ENCODE measurements at places on chromosomes 5 and 9.

GRCh38 chr5:33964132-33964700, 20.3 kb downstream of the SLC45A2 start:
- DNase-seq: no peak

GRCh38 chr9:90001747-90002146, 396.9 kb downstream of the GADD45G start:
- no peak for DNase-seq

DNA sequence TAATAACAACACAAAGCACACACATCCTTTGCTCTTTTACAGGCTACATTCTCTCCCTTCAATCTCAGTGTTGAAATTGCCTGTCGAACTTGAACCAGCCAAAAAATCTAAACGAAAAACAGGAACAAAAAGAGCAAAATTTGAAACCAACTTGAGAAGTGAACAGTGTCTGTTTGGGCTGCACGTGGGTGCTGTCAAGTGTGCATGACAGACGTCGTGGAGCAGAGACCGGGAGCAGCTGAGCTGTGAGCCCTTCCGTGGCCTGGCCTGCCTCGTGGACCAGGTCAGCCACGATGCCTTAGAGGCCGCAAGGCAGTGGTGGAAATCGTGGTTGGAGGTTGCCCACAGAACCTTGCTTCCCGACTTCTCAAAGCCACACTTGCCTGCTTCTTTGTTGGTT, 34.8 kb upstream of the DENND1A start:
- DNase-seq: no peak

DNA sequence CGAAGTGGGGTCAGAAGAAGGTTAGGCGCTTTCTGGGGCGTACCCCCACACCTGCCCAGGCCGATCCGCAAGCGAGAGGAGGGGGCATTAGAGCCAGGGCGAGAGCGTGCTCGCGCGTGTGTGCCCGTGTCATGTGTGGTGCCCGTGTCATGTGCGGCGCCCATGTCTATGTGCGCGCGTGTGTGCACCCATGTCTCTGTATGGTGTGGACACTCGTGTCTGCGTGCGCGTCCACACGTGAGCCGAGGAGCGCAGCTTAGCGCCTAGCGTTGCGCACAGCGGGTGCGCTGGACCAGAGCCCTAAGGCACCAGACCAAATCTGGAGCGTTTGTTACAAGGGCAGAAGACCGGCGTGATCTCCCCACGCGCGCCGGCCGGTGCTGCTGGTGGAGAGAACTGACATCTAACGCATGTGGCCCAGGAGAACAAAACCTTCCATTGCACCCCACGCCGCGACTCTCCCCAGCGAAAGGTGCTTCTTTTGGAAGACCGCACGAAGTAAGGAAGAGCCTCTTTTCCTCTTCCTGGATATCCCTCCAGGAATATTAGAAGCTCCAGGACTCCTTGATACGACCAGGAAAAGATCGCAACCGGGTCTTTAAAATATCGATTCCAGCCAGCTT, 644 bp downstream of the NIM1K start:
- DNase-seq: peak; percentile 15

DNA sequence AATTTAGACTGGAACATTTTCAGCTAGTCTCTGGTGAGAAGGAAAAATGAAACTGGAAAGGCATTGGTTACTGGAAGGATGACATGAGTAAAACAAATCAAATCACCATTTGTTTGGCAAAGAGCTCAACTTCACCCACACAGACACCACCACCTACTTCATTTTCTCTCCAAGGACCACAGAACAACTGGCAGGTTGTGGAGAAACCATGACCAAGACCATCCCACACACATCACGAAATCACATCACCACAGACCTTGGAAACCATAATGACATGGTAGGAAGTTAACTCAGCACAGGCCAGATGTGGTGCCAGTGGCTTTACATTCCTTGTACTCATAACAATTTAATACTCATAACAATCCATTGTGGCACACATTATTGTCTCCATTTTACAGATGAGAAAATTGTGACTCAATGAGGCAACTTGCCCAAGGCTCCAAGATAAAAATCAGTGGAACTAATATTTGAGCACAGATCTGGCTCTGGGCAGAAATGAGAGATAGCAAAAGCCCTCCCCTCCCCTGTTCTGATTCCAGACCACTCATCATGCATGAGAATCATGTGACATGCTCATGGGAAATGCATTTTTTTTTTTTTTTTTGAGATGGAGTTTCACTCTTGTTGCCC, 7.5 kb downstream of the OR1K1 start:
- no peak for DNase-seq

- DNase-seq: no peak
Observed at GRCh38 chr5:109318455-109319108, 91.2 kb downstream of the PJA2 start.

- DNase-seq: no peak
Observed at GRCh38 chr9:90642570-90643539, at the start of gene DIRAS2. DIRAS2 (minus strand) TSS chr9:90642824; CDS start chr9:90613827, 28,997 bp downstream.

DNA sequence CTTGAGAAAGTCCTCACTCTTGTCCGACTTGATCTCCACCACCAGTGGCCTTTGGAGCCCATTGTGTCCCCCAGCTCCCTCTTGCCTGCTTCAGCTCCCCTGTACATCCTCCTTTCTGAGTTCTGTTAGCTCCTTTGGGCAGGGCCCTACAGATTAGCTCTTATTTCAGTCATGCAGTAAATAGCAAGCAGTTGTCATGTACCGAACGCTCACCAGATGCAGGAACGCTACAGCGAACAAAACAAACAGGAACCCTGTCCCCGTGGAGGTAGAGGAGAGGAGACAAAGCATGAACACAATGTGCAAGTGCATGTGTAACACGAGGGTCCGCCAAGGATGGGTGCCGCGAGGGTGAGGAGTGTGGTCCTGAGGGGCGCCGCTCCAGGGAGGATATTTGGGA, 111.3 kb downstream of the PDZD2 start:
- DNase-seq: no peak

DNA sequence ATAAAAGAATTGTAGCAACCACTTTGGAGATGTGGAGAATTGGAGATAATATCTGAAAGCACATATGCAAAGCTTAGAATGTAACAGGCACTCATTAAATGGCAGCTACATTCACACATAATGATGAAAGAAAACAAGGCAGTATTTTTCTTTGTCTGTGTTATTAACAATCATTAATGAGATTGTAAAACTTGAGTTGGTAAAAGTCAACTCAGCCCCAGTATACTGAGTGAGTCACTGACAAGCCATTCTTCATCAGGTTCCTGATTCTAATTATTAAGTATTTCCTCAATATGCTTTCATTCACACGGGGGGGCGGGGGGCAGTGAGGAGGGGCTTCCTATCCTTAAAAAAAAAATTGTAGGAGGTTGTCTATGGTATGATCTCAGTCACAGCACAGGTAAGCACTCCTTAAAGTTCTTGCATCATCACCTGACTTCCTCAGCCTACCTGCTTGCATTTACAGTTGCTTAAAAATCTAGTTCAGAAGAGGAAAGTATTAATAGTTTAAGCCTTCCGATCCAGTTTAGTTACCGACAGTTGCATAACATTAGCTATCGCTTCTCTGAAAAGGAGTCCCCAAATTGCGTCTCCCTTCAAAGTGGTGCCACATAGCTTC, 379.8 kb downstream of the EFNA5 start:
- no peak for DNase-seq

DNA sequence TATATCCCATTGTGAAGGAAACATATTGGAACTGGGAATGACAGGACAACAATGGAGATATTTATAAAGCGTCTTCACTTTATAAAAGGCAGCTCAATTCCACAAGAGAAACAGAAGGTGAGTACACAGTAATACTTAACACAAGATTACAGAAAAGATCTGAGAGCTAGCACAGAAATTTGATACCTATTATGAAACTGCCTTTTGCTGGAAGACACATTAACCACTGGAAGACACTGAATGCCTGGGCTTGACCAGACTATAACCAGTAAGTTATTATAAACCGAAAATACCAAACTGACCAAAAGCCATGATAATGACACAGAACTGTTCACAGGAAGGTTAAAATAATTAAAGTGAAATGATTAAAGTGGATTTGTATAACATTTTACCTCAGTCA, 195.4 kb downstream of the NR2F1-AS1 start:
- no peak for DNase-seq

- no peak for DNase-seq
Observed at GRCh38 chr5:56457887-56458812, 225.0 kb upstream of the ANKRD55 start.

DNA sequence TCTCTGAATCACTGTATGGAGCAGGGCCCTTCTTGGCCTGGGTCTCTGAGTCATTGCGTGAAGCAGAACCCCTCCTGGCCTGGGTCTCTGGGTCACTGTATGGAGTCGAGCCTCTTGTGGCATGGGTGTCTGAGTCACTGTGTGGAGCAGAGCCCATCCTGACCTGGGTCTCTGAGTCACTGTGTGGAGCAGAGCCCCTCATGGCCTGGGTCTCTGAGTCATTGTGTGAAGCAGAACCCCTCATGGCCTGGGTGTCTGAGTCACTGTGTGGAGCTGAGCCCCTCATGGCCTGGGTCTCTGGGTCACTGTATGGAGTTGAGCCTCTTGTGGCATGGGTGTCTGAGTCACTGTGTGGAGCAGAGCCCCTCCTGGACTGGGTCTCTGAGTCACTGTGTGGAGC, 94.0 kb upstream of the RAPGEF1 start:
- no peak for DNase-seq

DNA sequence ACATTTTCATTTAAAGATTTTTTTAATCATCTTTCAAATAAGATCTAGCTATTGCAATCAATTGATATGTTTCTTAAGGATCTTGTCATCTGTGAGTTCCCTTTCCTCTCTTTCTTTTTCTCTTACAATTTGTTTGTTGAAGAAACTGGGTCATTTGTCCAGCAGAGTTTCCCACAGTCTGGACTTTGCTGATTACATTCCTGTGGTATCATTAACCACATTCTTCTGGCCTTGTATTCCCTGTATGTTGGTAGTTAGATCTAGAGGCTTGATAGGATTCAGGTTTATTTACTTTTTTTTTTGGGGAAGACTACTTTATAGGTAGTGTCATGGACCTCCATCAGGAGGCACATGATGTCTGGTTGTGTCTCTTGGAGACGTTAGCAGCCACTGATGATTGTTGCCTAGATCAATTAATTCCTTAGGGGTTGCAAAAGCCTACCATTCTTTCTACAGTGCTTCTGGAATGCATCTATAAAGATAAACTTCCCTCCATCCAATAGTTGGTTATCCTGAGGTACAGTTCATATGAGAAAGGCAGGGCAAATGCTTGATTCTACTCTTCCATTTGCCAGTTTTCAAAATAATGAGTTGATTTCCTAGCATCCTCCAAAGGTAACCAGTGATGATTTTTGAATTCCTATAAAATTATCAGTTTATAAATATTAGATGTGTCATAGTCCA, 14.3 kb downstream of the PDE8B start:
- DNase-seq: no peak

DNA sequence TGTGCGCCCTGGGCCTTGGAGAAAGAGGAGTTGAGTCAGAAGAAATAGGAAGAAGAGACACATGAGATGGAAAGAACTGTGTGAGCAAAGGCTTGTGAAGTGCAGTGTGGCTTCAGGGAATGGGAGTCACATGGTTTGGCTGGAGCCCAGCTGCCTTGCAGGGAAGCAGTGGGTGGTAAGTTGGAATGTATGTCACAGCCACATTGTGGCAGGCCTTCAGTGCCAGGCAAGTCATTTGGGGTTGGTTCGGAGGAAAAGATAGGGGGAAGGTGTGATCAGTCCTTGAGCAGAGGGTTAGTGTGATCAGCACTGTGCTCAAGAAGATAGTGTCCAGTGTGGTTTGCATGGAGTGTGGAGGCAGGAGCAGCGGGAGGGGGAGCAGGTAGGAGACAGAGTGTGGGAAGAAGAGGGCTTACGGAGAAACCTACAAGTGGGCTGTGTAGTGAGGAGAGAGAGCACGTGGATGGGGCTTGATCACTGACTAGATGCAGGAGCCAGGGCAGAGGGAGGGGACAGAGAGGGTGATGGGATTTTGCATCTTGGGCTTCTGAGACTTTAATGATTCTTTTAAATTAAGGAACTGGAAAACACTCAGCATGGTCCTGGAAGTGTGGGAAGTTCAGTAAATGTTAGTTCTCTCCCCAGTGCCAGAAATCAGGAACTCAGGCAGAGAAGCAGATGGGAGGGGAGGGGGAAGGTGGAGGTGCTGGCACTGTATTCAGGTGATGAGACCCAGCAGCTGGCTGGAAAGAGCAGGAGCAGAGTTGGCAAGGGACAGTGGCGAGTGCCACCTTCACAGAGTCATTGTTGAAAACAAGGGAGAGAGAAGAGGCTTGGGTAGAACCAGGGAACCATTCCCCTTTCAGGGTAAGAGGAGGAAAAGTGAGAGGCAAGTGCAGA, 46.6 kb downstream of the ARHGAP26 start:
- no peak for DNase-seq

DNA sequence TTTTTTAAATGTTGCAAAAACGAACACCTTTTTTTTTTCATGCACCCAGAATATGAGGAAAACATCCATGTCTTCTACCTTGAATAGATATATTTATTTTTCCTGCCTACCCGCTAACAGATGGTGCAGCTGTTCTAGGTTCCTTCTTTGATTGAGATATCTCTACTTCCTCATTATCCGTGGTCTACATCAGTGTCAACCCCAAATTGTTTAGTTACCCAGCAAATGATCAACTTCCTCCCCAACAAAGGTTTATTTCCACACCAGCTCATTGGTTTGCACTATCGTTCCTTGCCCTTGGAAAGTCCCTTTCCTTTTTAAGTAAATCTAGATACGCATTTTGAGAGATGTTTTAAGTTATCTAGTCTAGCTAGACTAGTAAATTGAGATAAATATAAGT, 166.4 kb downstream of the PRR16 start:
- no peak for DNase-seq

- DNase-seq: no peak
Observed at GRCh38 chr5:39697881-39698280, 273.1 kb upstream of the DAB2 start.

DNA sequence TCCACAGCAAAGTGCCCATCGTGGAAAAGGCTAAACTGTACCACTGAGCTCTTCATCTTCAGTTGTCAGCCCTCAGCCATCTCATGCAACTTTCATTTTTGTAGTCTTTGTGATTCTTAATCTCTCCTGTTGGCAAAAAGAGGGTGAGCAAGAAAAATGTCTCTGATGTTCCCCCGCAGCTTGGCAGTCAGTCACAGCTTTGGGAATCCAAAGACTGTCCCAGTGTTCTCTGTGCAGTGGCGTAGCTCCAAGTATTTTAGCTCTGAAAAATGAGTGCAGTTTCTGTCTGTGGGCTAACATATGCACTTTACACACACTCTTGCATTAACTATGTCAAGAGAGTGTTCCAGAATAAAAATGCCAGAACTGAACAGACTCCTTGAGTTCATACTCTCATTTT, 372.2 kb downstream of the TMEM232 start:
- DNase-seq: no peak
